AG20443 (cell line): ENCODE measurements at places on chromosomes 4 and X.

DNA sequence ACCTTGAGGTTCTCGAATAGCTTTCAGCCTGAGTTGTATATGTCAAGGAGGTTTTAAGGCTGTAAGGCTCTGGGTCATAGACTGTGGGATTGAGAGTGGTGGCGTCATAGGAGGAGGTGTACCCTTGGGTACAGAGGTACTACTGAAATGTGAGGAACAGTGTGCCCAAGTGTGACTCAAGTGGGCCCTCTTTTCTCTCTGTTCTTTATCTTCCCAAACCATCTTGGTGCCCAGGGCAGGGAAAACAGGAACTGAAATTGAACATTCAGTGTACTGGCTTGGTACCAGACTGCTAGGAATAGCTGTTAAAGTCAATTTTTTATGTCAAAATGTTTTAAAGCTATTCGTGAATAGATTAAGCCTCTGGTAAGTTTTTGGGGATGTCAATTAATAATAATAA, 136.2 kb upstream of the RPS6KA3 start:
- DNase-seq: no peak

GRCh38 chrX:134026565-134027311, 41.3 kb upstream of the GPC3 start:
- DNase-seq: peak; percentile 20

DNA sequence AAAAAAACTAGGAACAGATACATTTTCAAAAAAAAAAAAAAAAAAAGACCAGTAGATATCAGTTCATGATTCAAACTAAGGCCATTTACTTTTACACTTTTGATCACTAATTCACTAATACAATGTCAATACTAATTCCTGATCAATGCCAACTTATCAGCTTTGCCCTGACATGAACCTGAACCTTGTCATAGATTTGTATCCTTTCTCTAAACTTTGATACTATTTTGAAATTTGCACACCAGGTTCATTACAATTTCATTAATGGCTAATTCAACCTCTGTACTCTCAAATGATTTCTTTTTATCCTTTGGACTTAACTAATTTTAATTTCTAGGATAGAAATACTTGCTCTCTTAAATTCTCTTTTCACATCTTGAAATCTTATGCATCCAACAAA, 37.7 kb downstream of the UGT2B7 start:
- DNase-seq: no peak

DNA sequence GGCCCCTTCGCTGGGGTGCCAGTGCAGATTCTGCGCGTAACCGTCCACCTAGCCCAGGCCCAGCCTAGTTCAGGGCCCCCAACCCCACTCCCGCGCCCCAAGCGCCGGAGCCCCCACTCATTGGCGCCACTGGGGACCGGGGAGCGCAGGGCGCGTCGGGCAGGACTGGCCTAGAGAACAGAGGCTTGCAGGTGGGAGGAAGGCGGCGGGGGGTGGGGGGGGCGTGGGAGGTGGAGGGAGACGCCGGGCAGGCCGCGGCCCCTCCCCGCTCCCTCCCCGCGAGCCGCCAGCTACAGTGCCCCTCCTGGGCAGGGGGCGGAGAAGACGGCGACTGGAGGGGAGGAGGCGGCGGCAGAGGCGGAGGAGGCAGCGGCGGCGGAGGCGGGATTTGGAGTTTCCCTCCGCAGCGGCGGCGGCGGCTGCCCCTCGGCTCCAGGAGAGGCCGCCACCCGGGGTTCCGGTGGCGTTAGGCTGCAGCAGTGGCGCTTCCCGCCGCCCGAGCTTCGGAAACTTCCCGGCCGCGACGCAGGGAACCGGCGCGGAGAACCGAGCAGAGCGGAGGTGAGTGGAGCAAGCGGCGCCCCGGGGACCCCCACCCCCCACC, 4.8 kb upstream of the DUSP9 start:
- peak; percentile 13 for DNase-seq

GRCh38 chr4:169070071-169070894, 60.2 kb upstream of the CBR4 start:
- DNase-seq: peak; percentile 76

DNA sequence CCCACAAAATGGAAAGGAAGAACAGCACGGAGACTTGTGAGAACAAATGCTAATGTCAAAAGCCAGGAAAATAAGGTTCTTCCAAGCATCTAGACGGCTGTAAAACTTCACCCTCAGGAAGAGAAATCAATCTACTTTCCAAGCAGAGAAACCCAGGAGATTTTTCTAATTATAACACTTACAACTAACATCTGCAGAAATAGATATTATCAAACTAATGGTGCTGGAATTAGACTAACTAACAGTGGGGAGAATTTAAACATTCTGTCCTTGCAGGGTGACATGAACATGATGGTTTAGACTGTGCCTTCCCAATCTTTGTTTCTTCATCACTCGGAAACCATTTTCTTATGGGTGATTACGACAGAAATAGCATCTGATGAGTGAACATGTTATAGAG, 40.3 kb downstream of the SOD3 start:
- DNase-seq: no peak

DNA sequence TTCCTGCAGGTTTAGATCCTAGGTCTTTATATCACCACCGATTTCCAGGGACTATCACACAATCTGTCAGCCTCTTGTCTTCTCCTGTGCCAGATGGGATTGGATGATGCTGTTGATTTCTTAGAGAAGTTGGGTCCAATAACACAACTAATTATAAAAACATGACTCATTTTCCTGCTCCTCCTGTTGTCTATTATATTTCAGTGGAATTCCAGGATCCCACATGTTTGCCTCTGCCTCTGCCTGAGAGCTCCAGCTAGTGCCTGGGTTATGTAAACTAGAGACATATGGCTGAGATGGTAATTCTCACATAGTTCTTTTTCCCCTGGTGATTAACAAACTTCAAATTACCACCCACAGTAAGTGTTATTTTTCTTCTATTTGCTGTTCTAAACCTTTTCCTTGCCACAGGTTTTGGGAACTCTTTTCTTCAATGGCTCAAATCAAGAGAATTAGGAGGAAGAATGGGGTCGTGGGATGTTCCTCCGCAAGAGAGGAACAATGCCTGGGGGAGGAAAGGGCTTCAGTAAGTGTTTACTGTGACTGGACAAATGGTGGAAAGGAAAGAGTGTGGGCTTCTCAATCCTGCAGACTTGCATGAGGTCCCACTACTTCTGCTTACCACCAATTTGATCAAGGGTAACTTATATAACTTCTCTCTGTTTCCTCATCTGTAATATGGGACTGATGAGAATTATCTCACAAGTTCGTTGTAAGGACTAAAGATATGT, 3.4 kb upstream of the HOPX start:
- DNase-seq: no peak

GRCh38 chrX:136899221-136899620, 18.7 kb upstream of the RBMX start:
- no peak for DNase-seq

GRCh38 chr4:58325070-58325469, 1214.9 kb upstream of the IGFBP7 start:
- DNase-seq: no peak

- DNase-seq: no peak
Measured at GRCh38 chrX:13742397-13743176, 8.0 kb downstream of the OFD1 start.

- DNase-seq: peak; percentile 85
Measured at GRCh38 chrX:39755143-39756032, 342.4 kb downstream of the BCOR start.

DNA sequence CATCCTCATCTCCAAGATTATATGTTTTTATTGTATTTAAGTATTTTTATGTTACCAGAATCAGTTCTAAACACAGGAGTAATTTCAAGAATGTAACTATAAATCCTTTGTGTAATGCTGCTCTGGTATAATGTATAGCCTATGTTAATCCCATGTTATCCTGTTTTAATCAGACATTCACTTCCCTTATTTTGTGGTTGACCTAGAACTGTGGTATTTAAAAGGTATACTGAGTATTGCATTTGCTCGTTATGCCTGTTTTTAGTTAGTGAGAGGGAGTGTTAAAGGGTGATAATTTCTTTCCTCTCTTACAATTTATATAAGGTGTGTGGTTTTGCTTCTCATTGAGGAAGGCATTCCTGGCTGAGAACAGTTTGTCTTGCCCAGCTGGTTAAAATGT, 26.2 kb downstream of the MTM1 start:
- no peak for DNase-seq

- DNase-seq: no peak
Measured at GRCh38 chr4:77040854-77041725, 34.7 kb downstream of the CCNI start.

DNA sequence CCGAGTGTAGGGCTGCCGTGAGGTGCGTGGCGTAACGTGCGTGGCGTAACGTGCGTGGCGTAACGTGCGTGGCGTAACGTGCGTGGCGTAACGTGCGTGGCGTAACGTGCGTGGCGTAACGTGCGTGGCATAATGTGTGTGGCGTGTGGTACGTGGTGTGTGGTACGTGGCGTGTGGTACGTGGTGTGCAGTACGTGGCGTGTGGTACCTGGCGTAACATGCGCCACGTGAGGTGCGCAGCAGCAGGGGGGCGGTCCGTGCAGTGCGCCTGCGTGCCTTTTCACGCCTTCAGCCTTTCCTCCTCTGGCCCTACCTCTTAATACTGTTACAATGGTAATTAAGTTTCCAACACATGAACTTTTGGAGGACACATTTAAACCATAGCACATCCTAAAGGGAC, at the start of gene TFDP3:
TFDP3 (minus strand) TSS at position 26 of the 400 bp plus-strand sequence. CDS start 95 bp downstream, outside the sequence.
- DNase-seq: no peak

DNA sequence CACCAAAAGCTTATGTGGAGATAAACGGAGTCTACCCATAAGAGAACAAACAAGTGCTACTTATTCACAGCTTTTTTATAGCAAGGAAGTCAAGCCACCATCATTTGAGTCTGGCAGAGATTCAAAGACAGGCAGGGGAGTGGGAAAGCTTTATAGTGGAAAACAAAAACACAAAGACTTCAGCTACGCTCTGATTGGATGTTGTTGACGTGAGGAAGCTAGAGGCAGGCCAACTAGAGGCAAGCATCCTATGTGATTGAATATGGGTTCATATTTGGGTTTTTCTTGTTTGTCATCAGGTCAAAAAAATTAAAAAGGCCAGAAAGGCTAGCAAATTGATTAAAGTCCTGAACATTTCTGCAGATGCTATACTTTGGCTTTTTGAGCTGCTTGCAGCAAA, 719 bp upstream of the TCEAL4 start:
- DNase-seq: no peak

- DNase-seq: no peak
Measured at GRCh38 chrX:44881549-44881948, 8.6 kb downstream of the KDM6A start.
